ENCODE measurements at places on chromosomes 12 and 14.

GRCh38 chr14:71121001-71121400, 213.7 kb downstream of the PCNX1 start:
- no peak for DNase-seq

- DNase-seq, result no peak
These were observed 588.2 kb downstream of the NRXN3 start for GRCh38 chr14:78758333-78758732.

- no peak for DNase-seq
These were observed 9.1 kb downstream of the BORCS5 start for GRCh38 chr12:12365931-12366431.

DNA sequence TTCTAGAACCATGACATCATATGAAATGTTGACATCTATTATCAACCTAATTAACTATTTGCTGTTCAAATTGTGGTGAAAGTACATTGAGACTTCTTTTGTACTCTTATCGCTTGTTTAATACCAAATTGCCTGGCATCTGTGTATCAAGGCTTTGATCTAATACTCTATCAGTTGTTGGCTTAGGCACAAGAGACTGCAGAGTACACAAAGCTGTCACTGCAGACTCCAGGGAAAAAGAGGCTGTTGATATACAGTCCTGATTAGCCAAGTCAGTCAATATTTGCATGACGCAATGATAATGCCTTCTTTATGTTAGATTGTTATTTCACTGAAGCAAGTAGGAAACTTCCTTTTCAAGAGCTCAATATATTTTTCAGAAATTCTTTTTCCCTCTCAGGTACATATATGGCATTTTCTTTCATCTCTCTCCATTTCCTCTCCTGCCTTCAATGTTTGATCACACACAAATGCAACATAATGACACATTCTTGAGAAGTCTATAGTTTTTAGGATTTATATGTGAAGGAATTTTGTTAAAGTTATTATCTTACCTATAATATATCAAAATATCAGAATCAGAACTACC, 32.3 kb upstream of the PTCSC3 start:
- DNase-seq, result no peak

GRCh38 chr14:95291859-95292542, 27.7 kb downstream of the CLMN start:
- DNase-seq, result no peak

DNA sequence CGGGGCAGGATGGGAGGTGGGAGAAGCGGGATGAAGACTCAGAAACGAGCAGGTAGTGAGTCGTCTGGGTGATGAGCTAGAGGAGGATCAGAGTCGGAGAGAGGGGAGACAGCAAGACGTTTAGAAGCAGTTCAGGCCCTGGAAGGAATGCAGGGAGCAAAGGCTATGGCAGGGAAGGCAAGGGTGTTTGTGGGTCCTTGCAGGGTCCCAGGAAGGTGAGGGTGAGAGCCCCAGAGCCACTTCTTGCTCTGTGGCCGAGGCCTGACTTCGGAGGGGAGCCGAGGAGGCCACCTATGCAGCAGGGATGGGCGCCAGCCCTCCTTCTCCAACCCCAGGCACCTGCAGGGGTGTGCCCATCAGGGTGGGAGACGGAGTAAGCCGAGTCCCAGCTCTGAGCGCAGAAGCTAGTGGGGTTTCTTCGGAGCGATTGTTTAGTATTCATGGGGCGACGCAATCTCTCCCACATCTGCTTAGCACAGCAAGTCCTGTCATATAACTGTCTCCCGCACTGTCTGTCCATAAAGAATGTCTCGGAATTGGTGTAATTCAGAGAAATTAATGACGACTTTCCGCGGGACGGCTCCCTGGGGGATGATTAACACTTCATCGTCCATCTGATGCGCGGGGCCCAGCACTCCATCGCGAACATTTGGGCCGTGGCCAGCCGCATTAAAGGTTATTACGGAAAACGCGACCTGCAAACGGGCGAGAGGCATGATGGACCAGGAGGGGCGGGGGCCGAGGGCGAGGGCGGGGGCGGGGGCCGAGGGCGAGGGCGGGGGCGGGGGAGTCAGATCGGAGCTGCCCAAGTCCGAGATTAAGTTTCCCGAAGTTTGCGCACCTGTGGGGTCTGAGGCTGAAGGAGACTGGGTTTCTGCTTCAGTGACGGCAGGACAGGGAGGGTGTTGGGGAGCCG, 12.2 kb upstream of the CALCOCO1 start:
- DNase-seq, result no peak

DNA sequence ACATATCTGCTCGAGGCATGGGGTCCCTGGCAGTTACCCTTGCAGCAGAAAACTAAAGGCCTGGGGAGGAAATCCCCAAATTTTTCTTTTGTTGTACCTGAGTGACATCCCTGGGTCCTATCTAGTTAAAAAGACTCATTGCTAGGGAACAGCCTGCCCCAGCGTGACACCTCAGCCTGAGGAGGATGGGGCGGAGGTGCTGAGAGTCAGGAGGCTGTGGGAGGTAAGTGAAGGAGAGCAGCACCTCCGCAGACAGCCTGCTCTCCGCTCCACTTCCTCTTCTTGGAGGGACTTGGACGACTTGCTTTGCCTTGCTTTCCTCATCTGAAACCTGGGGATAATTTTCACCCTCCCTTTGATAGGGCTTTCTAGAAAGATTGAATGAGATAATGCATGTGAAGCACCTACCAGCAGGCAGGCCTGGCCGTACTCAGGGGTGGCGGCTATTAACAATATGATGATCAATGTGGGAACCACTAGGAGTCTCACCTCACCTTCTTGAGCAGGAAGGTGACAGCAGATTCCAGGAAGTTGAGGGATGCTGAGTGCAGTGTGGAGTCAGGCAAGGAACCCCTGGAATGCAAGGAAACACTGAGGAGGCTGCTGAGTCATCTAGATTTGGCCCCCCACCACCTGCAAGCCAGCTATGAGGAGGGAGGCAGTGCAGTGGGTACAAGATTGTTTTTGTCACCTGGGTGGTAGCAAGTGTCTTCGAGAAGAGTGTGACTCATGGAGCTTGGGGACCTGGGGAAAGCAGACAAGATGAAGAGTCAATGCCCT, 23.2 kb downstream of the UBE3B start:
- no peak for DNase-seq

DNA sequence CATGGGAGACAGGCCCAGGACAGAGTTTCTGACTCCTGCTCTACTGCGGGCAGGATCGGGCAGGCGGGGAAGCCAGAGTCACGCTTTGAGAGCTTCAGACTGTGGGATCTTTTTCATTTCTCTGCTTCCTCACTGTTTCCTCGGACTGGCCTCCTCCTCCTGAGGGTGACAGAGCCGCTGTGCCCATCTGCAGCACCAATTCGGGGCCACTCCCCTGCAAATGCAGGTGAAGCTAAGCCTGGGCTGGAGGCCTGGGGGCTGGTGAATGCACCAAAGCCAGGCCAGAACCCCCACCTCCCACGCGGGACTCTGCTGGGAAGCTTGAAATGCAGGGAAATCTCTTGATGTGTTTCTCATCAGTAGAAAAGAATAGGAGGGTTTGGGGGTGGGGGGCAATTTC, 77.5 kb downstream of the FOXN3 start:
- DNase-seq, result no peak

GRCh38 chr12:76799362-76799761, 35.4 kb downstream of the ZDHHC17 start:
- no peak for DNase-seq

DNA sequence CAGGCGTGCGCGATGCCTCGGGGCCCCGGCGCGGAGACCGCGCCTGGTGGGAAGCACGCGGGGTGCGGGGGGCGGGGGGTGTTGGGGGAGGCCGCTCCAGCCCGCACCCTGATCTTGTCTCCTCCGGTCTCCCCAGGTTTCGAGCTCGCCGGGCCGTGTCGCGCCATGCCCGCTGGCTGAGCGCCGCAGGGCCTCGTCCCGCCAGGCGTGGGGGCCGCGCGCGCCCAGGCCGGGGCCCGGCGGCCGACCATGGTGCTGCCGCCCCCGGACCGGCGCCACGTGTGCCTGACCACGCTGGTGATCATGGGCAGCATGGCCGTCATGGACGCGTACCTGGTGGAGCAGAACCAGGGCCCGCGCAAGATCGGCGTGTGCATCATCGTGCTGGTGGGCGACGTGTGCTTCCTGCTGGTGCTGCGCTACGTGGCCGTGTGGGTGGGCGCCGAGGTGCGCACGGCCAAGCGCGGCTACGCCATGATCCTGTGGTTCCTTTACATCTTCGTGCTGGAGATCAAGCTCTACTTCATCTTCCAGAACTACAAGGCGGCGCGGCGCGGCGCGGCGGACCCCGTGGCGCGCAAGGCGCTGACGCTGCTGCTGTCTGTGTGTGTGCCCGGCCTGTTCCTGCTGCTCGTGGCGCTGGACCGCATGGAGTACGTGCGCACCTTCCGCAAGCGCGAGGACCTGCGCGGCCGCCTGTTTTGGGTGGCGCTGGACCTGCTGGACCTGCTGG, 2.4 kb downstream of the TMEM121 start:
- no peak for DNase-seq

DNA sequence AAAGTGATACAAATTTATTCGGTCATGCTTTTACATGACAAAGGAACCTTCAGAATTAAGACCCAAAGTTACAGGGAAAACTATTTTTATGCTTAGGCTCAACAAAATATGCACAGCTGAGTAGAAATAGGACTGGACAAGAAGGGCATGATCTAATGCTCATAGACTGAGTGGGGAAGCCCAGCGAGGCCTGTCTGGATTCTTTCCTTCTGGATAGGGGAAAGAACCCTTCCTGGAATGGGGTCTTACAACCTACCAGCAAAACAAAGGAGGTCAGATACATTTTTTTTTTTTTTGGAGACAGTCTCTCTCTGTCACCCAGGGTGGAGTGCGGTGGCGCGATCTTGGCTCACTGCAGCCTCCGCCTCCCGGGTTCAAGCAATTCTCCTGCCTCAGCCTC, 2.2 kb upstream of the DDX55 start:
- DNase-seq, result no peak

GRCh38 chr12:109619002-109619604, 45.5 kb downstream of the MVK start:
- DNase-seq, result no peak

DNA sequence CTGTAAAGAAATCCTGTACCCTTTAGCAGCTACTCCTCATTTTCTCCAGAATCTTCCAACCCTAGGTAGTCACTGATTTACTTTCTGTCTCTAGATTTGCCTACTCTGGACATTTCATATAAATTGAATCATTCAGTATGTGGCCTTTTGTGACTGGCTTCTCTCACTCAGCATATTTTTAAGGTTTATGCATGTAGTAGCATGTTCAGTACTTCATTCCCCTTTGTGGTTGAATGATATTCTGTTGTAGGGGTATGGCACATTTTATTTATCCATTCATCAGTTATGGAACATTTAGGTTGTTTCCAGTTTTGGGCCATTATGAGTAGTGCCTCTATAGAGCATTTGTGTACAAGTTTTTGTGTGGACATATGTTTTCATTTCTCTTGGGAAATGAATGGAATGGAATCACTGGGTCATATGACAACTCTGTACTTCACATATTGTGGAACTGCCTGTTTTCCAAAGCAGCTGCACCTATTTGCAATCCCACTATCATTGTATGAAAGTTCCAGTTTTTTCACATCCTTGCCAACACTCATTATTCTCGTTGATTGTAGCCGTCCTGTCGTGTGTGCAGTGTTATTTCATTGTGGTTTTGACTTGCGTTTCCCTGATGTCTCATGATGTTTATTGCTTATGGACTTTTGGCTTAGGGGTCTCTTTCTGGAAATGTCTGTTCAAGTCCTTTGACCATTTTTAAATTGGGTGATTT, 57.2 kb downstream of the ATF7IP start:
- DNase-seq, result no peak

DNA sequence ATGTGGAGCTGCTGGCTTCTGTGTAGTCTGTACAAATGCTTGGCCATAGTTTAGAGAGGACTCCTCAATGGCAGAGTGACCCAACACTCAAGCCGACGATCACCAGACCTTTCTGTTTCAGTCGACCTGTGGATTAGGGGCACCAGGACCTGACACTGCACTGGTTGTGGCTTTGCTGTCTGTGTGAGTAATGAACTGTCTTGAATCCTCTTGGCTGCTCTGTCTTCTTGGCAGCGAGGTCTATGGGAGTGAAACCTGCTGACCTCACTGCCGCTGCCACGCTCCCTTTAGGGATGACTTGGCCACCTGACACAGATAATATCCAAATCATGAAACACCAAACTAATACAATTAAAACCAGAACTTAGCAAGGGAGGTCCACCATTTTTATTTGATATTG, 83.5 kb upstream of the C14orf180 start:
- no peak for DNase-seq

DNA sequence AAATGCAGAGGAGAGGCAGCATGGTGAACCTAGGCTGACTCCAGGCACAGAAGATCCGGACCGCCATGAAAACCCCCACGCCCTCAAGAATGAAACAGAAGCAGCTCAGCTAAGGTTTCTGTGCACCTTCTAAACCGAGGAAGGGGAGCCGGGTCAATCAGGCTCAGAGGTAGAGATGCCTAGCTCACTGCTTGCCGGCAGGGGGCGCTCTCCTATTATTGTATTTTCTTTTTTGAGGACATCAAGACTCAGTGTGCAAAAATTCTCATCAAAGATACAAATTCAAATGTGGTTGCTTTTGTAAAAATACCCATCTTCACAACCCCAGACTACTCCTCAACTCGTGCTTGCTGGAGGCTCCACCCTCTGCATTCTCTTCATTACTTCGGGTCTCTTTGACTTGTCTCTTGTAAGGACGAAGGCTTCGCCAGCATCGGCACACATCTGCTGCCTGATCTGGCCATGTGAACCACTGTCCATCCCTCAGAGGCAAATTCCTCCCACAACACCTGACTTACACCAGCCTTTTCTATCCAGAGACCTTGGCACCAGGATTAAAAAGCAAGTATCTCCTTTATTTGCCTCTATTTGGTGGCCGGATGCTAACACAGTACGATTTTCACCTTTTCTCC, 33.4 kb upstream of the RNASE3 start:
- peak; percentile 56 for DNase-seq

- no peak for DNase-seq
These were observed 4.3 kb upstream of the RAPGEF3 start for GRCh38 chr12:47762850-47763465.

GRCh38 chr14:91185721-91186120, 58.8 kb downstream of the GPR68 start:
- DNase-seq, result no peak

DNA sequence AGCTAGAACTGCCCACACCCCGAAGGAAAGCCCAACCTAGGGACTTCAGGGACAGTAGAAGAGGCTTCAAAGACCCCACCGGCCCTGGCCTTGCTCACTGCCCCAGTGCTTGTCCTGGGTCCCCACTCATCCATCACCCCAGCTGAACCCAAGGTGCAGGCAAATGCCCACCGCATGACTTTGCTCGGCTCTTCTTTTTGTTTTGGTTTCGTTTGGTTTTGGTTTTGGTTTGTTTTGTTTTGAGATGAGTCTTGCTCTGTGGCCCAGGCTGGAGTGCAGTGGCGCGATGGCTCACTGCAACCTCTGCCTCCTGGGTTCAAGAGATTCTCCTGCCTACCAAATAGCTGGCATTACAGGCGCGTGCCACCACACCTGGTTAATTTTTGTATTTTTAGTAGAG, 9.0 kb downstream of the CCDC85C start:
- DNase-seq, result no peak

- DNase-seq, result no peak
These were observed 81.4 kb downstream of the BBS10 start for GRCh38 chr12:76266797-76267196.
